ENCODE measurements at places on chromosomes 5 and 9.

- no peak for DNase-seq
These were observed 17.4 kb upstream of the DMRT3 start for GRCh38 chr9:959105-959504.

DNA sequence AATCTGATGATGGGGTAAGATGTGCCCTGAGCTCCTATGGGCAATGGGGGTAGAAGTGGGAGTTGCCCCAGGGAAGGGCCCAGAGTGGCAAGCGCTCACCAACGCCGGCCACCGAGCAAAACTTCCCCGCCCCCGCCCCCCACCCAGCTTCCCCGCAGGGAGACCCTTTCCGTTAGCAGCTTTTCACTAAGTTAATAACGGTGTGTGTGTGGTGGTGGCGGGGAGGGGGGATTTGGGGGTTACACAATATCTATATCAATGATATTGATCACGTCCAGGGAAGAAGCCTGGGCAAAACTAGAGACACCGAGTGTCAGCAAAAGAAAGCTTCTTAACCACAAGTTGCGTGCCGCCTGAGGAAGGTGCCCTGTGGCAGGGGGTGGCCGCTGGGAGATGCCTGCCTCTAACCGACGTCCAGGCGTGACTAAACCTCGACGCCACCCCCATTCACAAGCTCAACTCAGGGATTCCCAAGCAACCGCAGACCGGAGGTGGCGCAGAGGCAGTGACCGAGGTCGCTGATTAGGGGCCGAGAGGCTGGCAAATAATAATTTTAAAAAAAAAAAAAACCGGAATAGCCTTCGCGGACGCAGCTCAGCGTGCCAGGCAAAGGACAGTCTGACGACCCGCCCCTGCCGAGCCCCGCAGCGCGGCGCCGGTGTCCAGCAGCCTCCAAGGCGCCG, 222.6 kb downstream of the MEF2C start:
- DNase-seq: no peak

GRCh38 chr9:7119612-7120011, 361.8 kb downstream of the KDM4C start:
- DNase-seq: no peak

DNA sequence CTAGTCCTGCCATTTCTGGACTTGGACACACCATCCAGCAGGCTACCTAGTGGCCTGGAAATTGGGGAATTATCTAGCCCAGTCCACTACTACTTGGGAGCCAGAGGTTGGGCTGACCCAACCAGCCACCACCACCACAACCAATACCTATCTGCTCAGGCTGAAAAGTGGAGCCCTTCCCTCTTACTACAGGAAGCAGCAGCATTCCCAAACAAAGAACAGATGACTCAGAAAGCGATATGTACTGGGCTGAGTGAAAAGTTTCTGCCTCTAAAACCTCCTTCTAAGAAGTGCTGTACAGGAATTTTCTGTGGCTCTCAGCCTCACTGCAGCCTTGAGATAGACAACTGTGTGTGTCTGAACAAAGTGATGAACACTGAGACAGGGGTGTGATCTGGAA, 279.4 kb downstream of the CDH10 start:
- no peak for DNase-seq

DNA sequence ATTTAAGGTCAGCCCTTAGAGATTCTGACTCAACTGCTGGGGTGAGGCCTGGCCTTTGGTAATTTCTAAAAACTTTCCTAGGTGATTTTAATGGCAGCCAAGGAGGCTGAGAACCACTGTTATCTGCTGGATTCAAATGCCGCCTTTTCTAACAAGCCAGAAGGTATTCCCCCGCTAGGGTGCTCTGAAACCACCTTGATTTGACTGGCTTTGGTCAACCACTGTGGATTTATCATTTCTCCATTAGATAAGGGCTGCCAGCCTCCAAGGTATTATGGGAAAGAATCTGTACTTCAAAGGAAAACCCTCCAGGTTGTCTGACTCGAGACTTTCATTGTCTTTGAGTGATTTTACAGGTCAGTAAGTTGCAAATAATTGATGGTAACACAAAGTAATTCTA, 4.3 kb downstream of the ANXA6 start:
- DNase-seq: no peak

GRCh38 chr5:64859881-64860280, 91.2 kb downstream of the CWC27 start:
- DNase-seq: no peak

- DNase-seq: no peak
These were observed 40.4 kb downstream of the MCTP1 start for GRCh38 chr5:95244479-95244878.

DNA sequence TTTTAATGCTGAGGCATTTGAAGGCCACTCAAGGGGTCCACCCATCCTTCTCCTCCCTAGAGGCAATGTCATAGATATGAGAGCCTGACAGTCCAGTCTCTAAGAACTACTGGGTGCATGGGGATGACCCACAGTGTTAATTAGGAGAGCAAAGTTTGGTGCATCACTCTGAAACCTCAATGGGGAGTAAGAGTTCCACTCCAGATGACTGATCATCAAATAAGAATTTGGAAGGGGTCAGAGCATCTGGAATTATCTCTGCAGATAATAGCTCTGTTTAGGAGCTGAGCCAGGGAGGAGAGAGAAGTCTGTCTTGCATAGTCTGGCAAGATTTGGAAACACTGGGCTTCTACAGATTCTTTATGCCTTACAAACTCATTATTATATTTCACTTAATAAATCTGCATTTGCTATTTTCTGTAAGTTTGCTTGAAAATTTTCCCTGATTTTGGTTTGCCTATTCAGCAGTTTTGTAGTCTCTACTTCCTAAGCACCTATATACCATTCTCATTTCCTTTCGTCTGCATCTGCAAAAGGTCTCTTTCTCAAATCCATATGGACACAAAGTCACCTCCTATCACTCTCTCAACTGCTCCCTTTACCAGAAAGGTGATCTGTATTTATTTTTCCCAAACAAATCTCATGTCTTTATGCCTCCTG, 27.7 kb downstream of the FGF10 start:
- DNase-seq: no peak

DNA sequence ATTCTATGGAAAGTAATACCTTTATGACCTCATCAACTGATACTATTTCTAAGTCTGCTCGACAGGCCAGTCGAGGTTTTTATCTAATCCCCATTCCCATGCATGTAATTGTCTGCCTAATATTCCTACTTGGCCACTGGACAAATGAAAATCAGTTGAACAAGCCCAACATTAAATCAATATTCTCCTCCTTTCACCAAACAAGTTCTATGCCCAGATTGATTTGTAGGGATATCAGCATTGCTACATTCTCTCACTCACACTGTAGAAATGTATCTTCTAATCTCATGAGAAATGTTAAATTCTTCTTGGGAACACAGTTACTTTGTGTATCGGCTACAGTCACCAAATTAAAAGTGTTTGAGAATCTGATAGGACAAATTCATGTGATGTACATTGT, 208.8 kb upstream of the CTNND2 start:
- no peak for DNase-seq

DNA sequence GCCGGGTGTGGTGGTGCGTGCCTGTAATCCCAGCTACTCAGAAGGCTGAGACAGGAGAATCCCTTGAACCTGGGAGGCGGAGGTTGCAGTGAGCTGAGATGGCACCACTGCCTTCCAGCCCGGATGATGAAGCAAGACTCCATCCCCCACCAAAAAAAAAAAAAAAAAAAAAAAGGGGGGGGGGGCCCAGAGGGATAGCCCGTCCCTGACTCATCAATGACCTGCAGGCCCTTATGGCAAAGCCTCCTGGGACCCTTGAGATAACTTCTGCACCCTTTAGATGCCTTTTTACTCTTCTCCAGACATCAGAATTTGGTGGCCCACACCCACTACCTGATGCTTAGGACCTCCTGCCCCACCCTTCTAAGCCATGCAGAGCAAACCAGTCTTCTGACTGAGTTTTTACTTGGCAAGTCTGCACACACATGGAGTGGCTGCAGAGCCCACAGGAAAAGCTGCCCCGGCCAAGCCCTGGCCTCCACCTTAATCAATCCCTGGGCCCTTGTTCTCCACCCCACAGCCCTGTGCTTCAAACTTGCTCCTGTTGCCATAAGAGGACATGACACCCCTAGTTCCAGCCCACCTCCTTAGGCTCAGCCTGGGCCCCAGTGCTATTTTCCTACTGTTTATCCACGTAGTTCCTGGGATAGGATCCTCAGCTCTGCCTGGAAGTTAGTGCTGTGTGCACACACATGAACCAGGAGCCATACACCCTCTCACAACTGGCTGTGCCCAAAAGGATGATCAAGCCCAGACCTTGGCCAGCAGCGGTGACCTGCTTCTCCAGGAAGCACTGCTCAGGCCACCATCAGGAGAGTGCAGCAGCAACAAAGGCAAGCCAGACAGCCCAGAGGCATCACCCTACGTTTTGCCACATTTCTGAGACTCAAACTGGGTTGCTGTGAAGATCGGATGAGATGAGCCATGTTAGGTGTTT, 5.1 kb downstream of the MGAT1 start:
- DNase-seq: no peak

DNA sequence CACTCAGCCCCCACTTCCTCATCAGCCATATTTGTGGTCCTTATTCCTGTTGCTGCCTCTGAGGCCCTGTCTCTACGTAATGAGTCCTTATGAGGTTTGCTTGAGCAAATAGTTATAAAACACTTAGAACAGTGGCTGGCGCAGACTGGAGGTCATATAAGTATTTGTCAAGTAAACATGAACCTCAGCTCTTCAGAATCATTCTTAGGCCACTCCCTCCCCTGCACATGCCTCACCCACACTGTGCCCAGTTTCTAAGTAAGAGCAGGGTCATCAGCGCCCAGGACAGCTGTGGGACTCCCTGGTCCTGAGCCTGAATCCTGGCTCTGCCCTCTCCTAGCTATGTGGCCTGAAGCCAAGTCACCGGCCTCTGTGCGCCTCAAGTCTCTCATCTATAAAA, 4.0 kb downstream of the ST6GALNAC4 start:
- DNase-seq: no peak

GRCh38 chr5:178589180-178590140, 733 bp downstream of the COL23A1 start:
- DNase-seq: no peak

DNA sequence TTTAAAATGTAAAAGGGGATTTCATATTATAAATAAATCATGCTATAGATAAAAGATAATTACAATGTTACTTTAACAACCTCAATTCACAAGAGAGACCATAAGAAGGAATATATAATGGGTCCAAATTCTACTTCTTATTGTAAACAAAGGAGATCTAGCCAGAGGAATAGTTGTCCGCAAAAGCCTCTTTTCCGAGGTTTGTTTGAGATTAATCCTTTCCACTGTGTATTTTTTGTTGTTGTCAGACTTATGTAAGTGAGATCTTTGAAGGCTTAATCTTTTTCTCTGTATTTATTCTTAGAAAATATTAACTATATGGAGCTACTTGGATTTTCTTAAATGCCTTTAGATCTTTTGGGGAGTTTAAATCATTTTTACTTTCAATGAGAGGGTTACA, 1299.3 kb upstream of the WWC1 start:
- DNase-seq: no peak

DNA sequence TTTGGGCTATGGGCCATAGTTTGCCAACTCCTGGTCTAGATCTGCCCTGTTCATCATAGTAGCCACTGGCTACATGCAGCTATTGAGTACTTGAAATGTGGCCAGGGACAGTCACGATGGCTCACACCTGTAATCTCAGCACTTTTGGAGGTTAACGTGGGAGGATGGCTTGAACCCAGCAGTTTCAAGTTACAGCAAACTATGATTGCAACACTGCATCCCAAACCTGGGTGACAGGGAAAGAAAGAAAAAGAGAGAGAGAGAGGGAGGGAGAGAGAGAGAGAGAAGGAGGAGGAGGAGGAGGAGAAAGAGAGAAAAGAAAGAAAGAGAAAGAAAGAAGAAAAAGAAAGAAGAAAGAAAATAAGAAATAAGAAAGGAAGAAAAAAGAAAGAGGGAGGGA, 5.1 kb upstream of the GMCL2 start:
- DNase-seq: no peak

DNA sequence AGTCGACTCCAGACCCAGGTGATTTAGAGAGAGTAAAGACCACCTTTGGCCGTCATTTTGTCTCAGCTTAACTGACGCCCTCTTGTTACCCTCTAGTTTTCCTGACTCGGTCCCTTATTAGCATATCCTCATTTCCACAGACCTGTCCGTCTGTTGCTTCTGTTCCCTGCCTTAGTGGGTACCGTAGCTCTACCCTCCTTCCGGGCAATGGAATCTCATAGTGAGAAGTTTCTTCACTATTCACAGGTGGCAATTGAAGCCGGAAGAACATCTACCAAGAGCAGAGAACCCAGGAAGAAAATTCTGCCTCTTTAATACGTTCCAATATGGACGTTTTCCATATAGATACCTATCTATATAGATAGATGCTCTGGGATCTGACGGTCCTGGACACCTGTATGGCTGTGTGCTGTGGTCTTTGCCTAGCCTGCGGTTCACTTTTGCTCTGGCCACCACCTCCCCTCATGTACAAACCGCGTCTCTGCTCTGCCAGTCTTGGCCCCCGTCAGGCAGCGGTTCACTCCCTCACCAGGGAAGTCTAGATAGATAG, 652 bp upstream of the TMEM161B start:
- no peak for DNase-seq

DNA sequence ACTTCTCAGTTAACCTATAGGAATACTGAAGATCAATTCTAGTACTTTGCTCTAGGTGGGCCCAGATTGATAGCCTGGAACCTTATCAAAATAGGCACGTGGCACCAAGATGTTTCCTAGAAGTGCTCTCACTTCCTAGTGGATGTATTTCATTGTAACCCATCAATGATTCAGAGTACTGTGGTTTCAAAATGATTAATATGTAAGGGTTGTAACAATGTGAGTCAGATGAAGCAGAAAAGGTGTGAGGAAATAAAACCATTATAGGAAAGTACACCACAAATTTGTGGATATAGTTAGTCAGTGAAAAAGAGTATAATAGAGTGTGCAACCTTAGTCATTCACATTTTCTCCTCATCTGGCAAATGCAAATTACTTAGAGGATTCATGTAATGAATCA, 177.3 kb upstream of the FST start:
- no peak for DNase-seq

DNA sequence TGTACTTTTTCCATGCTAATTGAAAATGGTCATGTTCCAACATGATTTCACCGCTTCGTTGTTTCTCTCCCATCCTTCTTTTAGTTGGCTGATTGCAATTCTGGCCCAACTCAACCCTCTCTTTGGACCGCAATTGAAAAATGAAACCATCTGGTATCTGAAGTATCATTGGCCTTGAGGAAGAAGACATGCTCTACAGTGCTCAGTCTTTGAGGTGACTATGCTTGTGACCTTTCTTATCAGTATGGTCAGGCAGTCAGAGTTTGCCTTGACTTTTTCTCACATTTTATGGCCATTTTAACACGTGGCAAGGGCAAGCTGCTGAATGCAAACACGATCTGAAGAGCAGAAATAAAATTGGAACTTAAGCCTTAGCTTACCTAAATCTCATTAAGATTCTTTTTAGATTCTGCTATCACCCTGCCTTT, 36.0 kb upstream of the CREBRF start:
- DNase-seq: no peak
